Ureter (tissue), 1 donor: ENCODE measurements at places on chromosomes 4 and X.

DNA sequence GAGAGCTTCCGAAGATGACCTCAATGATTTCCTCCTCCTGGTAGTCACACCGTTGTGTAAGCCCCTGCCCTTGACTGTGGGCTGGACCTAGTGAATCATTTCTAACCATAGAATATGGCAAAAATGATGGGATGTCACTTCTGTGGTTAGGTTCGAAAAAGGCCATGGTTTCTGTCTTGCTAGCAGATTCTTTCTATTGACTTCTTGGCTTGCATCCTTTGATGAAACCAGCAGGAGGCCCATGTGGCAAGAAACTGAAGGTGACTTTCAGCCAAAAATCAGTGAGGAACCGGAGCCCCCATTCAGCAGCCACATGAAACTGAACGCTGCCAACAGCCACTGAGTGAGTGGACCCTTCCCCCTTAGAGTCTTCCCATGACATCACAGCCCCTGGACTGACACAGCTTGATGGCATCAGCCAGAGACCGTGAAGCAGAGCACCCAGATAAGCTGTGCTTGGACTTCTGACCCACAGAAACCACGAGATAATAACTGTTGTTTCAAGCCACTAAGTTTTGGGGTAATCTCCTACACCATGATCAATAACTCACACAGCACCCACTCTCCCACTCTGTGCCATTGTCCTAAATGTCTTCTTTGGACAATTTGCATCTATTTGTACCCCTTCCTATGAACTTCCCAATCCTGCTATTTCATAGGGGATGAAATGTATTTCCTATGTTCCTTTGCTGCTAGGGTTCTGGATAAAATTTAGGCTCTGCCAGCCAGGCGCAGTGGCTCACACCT, 148.0 kb upstream of the STX18 start:
- DNase-seq: no peak

GRCh38 chr4:176002007-176002613, 63.5 kb upstream of the WDR17 start:
- DNase-seq: peak; percentile 44

DNA sequence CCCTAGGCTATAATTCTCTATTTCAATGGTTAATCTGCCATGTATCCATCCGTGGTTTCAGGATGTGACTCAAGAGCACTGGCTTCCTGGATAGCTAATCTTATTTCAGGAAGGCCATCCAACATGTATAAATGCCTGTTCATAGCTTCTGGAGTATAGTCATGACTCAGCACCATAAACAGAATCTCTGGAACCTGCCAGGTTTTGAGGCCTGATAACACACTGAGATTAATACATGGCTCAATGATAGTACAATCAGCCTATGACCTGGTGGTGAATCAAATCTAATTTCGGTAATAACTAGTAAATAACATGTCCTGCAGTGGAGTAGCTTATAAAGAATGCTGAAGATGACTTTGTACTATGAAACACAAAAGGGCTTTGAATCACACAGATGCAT, 5.7 kb upstream of the IL13RA2 start:
- DNase-seq: no peak

DNA sequence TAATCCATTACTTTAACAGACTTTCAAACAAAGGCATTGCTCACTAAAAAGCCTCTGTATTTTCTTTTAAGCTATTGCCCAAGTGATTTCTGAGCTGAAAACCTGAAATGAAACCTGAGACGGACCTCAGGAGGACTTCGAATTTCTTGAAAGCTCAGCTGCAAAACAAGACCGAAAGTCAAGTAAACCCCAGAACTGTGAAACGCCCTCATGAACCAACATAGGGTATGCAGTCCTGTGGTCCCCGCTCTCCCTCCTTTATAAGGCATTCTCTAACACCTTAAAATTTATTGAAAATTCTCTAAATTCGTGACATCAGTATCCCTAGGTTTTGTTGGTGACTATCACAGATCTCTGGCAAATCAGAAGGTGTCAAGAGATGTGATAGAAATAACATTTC, 91.8 kb downstream of the SHISA3 start:
- DNase-seq: no peak

DNA sequence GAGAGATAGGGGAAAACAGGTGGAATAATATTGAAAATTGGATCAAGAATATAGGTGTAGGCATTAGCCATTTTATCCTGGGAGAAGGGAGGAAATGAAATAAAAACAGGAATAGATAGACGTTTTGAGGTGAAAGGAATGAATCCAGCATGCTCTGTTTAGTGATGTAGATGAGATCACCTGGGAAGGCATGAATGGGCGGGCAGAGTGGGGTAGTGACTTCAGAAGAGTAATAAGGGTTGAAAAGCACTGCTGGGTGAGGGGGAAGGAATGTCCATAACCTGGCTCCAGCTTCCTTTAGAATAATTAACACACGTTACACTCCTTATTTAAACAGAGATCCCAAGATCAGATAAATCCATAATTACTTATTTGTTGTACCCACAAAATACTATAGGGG, 191.1 kb upstream of the ANXA3 start:
- no peak for DNase-seq

- no peak for DNase-seq
These were observed 656.3 kb downstream of the RPA4 start for GRCh38 chrX:97539970-97540519.

DNA sequence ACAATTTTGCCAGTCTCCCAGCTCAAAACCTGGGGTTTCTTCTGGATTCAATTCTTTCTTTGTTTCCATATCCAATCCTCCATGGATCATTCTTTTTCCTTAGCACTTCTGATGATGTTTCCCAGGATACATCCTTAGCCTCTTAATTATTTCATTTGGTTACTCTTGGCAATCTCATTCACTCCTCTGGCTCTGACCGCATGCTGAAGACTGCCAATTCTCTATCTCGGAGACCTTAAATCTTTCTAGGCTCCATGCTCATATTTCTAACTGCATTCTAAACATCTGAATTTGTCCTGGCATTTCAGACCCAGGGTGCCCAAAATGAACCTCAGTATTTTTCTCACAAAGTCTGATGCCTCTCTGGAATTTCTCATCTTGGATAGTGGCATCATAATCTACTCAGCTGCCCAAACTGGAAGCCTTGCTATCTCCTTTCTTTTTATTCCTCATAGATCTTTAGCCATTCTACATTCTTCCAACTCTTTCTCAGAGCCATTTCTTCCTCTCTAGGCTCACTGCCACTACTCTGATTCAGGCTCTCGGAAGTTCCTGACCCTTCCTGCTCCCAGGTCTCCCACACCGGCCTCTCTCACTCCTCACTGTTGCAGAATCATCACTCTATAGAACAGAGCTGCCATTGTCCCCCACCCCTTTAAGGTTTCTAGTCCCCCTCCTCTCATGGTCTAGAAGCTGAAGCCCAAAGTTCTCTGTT, 290.2 kb downstream of the CAMK2D start:
- DNase-seq: no peak

DNA sequence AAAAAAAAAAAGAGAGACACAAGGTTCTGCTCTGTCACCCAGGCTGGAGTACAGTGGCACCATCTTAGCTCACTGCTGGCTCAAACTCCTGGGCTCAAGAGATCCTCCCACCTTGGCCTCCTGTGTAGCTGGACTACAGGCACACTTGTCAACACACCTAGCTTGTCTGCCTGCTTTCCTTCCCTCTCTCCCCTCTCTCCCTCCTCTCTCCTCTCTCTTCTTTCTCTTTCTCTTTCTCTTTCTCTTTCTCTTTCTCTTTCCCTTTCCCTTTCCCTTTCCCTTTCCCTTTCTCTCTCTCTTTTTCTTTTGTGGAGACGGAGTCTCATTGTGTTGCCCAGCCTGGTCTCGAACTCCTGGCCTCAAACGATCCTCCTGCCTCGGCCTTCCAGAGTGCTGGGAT, 132.1 kb downstream of the DIPK2B start:
- no peak for DNase-seq

DNA sequence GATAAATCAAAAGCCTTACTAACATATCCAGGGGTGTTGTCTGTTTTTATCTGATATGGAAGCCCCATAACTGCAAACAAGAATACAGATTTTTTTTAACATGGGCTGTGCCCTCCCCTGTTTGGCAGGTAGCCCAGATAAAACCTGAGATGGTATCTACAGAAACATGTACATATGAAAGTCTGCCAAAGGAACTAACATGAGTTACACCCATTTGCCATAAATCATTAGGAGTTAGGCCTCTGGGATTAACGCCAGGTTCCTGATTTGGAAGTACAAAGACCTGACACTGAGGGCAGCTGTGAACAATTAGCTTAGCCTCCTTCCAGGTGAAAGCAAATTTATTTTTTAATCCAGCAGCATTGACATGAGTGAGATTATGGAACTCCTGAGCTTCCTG, 264.3 kb downstream of the TECRL start:
- peak; percentile 64 for DNase-seq

GRCh38 chrX:121308276-121308805, 260.9 kb downstream of the GLUD2 start:
- DNase-seq: peak; percentile 45

- no peak for DNase-seq
These were observed 40.8 kb upstream of the SOD3 start for GRCh38 chr4:24754571-24754970.

DNA sequence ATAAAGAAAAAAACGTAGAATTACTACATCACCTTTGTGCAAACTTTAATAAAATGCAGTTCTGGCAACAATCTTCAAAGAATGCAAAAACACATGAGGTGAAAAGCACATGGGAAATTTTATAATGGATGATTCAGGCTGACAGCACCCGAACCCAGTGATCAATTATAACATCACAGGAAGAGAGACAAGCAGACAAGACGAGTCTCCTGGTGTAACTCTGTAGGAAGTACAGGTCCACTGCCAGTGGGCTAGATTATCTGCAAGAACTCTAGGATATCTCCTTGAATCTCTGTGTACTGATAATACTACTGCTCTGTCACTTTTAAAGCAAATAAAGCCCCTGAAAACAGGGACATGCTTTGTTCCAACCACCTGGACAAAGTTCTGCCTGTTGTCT, 58.9 kb upstream of the NXF3 start:
- DNase-seq: no peak

DNA sequence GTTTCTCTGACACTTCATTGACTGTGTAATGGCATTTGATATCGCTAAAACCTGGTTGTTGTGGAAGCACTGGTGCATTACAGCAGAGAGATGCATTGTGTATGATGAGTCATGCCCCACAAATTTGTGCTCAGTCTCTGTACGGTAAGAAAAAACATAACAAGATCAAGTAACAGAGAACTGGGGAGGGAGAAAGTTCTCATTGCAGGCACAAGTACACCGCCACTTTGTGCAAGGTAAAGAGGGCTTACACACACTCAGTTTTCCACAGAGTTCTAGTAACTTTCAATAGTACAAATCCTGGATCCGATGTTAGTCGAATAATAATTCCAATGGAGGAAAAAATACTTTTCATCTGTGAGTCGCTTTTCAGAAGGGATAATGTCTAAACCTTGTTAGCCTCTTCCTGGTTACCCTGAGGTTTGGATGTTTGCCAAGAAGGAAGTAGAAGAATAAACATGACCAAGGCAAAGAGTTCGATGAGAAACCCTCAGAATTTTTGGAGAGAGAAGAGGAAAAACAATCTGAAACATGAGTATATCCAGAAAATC, 512.5 kb upstream of the SLIT2 start:
- no peak for DNase-seq

GRCh38 chr4:173076903-173077634, 91.5 kb upstream of the GALNT7 start:
- no peak for DNase-seq
